ENCODE measurements at places on chromosomes 16 and 17.
A peak's percentile ranks its signal among the peaks of the same experiment; 100 is the strongest.

- DNase-seq: no peak
These were observed 7.8 kb upstream of the TEX2 start for GRCh38 chr17:64270885-64271284.

DNA sequence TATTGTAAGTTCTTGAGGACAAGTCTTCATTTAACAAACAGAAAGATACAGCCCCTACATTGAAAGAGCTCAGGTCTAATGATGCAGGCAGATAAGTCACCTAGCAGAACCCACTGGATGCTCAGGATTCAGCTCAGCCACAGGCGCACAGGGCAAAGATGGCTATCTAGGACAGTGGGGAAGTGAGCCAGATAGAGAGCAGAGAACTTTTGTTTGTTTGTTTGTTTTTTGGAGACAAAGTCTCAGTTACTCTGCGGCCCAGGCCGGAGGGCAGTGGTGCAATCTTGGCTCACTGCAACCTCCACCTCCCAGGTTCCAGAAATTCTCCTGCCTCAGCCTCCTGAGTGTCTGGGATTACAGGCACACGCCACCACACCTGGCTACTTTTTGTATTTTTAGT lies 20.4 kb downstream of the METTL2A start:
- no peak for DNase-seq

DNA sequence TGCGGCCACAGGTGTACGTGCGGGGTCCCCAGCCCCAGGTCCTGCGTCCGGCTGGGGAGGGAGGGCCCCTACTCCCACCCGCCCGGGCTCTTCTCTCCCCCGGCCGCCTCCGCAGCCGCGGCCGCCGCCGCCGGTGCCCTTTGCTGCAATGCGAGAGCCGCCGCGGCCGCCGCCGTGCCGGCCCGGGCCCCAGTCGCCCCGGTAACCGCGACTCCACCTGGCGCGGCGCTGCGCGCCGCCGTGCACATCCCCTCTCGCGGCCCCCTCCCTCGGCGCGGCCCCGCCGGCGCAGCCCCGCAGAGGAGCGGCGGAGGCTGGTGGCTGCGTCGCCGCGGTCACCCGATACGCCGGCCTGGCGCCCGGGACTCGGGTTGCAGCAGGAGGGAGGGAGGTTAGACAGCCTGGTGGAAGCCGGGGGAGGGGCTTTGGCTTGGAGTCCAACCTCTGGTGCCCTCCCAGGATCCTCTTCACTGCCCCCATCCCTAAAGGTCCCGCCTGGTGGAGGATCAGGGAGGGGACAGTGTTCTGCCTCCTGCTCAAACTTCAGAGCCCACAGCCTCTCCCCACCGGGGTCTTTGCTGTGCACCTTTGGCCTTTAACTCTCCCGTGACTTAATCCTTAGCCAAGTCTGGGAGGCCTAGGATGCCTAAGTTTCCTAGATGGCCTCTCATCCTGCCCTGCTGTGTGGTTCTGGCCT lies 32.9 kb downstream of the SRCIN1 start:
- DNase-seq: no peak

DNA sequence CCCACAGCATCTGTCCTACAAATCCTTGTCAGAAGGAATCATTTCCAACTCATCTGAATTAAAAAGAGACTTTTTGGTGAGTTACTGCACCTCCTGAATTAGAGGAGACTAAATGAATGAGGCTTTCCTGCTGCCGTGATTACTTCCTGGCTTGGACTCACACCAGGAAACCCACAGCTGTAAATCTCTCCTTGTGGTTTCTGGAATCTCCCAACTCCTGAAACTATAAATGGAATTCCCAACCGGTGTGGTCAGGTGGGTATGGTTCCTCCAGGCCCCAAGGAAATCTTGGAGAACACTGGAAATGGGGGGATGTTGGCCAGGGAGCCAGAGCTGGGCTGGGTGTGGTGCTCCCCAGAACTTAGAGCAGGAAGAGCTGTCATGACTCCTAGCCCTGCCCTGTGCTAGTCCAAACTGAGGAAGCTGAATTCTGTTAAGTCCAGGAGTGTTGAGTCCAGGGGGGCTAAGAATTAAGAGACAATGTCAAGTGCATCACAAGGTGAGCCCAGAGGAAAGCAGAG lies 216.4 kb downstream of the GSG1L start:
- no peak for DNase-seq

- DNase-seq: no peak
These were observed 32.4 kb upstream of the MMD start for GRCh38 chr17:55453839-55454557.

GRCh38 chr16:10876799-10877341 lies at the start of gene CIITA:
CIITA (plus strand) TSS chr16:10877202; CDS start chr16:10877331, 129 bp downstream.
- DNase-seq: peak; percentile 48

DNA sequence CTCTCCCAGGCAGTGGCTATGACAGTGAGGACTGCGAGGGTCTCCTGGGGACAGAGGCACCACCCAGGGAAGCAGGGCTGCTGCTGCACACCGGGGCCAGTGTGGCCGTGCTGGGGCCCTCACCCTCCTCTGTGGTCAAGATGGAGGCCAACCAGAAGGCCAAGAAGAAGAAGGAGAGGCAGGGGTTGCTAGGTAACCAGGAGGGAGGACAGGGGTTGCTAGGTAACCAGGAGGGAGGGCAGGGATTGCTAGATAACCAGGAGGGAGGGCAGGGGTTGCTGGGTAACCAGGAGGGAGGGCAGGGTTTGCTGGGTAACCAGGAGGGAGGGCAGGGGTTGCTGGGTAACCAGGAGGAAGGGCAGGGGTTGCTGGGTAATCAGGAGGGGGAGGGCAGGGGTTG lies 55.2 kb downstream of the ACTG1 start:
- no peak for DNase-seq

DNA sequence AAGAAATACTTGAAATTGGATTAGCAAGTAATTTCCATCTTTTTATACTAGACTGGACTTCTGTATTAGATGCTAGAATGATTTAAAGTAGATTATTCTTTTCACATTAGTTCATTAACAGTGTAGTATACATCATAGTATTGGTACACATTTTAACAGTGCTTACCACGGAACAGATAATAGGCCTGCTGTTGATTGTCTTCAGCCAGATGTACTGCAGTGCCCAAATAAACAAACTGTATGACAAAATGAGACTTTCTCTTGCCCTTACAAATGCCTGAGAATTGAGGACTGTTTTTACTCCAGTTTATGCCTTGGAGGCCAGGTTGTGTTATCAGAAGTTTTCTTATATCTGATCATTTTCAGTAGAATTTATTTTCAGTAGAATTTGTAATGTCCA lies 631 bp downstream of the EVI2A start:
- DNase-seq: no peak

DNA sequence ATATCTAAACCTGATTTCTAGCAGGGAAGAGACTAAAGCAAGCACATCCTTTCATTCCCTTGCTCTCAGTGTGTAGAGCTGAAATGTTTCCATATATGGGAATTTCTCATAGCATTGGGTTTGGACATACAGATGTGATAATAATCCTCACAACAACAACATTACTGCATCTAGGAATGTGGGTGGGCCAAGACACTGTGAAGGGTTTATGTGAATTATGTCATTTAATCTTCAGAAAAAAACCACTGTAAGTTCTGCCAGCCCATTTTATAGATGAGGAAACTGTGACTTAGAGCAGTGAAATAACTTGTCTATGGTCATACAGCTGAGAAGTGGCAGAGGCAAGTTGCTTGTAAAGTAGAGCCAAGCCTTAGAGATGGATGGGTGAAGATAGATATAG lies 5.2 kb downstream of the OMG start:
- DNase-seq: no peak

DNA sequence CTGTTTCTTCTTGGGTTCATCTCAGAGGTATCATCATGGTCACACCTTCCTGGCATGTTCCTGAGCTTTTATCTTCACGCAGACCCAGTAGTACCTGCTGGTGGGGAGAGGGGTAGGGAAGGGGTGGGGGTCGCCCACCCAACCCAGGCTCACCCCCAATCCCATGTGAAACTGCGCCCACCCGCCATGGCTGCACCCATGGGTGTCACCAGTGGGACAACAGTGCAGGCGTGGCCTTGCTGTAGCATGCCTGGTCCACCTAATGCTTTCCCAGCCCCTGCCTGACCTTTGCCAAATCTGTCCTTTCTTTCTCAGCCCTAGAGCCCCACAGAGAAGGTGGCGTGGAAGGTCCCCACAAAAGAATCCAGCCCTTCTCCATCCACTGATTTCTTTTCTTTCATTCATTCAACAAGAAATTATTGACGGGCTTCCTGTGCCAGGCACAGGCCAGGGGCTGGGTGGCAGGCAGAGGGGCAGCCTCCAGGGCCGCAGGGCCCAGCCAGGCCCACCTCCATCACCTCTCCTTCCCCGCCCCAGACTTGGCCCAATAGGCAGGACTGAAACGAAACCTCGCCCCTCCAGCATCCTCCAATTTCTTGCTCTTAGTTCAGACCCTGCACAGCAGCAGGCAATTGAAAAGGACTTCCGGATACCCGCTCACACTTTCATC lies 79.1 kb upstream of the TNRC6C start:
- DNase-seq: no peak

- DNase-seq: no peak
These were observed 134.9 kb upstream of the CDH5 start for GRCh38 chr16:66231452-66232160.

- no peak for DNase-seq
These were observed 13.7 kb upstream of the COL1A1 start for GRCh38 chr17:50214976-50215760.

DNA sequence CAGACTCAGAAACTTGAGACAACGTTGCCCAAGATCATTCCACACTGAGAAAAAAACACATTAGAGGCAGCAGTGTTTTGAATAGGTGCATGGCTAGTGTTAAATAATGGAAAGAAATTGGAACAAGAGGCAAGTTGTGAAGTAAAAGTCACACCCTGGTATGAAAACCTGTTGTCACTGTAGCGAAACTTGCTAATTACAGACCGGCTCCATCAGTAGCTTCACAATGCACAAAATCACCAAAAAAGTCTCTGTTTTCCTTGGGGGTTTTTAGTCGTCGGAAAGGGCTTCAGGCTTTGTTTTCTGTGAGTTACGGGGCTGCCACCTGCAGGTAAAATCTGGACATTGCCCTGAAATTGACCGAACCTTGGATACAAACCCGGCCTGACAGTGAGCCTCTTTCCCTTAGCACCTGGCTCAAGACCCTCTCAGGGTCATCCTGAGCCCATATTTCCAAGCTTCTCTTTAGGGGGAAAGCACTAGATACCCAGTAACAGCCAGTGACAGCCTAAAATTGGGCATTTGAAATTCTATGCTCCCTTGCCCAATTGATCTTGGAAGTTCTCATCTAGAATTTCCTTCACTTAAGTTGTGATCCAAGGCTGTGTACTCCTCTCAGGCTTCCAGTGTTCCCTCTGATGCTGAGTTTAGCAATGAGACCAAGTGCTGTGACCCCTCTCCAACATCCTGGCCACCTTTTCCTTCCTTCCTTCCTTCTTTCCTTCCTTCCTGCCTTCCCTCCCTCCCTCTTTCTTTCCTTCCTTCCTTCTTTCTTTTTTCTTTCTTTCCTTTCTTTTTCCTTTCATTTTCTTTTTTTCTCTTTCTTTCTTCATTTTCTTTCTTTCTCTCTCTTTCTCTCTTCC lies 7.2 kb upstream of the GRB2 start:
- peak; percentile 62 for DNase-seq

GRCh38 chr16:12253731-12254130 lies 277.2 kb downstream of the SNX29 start:
- DNase-seq: no peak

DNA sequence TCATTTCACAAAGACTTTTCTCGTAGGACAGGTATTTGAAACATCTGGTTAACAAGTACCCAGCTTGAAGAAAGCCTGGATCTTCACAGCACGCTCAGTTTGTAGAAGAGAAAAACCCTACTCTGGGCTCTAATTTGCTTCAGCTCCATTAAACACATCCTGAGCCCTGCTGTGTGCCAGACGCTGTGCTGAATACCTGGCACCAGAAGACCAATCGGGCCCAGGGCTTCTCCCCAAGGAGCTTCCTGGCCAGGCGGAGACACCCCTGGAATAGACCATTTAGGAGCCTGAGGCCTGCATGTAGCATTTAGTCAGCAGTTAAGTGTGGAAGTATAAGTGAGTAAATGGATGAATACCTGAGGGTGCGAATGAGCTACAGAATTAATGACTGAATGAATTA lies 8.9 kb upstream of the ABAT start:
- no peak for DNase-seq

DNA sequence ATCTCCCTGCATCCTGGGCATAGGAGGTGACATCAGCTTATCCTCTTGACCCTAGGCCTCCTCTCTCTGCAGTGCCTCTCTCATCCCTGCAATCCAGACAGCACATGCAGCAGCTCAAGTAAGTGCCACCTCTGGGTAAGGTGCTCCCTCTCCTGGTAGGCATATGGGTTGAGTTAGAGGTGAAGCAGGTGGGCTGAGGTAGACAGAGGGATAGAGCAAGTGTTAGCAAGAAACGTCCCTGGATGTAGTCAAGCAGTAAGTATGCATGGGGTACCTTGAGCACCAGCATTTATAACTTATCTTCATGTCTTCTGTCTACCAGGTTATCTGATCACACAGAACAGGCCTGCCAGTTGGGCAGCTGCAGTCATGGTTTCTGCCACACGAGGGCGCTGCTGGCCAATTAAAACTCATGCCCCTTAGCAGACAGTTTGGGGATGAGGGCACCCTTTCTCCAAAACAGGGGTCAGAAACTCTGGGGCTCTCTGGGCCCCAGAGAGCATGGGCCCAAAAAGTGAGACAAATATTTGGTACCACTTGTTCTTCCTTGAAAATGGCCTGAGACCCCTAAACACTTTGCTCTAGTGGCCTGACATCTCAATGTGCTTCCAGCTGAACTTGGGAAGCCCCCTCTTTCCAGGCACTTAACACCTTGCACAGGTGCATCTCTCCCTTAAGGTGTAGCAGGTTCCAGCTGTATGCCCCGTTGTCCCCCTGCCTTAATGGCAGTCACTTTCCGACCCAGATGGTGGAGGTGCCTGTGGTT lies 59.8 kb downstream of the NEUROD2 start:
- peak; percentile 66 for DNase-seq

DNA sequence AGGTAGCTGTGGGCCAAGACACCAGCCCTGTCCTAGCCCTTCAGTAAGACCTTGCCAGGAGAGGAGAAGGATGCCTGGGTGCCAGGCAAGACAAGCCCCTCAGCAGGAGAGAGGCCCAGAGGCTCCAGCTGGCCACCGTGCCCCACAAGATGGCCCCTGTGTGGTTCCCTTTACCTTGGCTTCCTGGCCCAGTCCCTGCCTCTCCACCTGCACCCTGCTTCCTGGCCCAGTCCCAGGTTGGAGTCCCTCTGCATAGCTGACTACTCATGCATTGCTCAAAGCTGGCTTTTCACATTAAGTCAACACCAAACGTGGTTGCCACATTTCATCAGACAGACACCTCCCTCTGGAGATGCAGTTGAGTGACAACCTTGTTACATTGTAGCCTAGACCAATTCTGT lies 4.0 kb downstream of the SYNGR3 start:
- DNase-seq: no peak

- no peak for DNase-seq
These were observed 47.3 kb upstream of the PMFBP1 start for GRCh38 chr16:72219282-72219681.

DNA sequence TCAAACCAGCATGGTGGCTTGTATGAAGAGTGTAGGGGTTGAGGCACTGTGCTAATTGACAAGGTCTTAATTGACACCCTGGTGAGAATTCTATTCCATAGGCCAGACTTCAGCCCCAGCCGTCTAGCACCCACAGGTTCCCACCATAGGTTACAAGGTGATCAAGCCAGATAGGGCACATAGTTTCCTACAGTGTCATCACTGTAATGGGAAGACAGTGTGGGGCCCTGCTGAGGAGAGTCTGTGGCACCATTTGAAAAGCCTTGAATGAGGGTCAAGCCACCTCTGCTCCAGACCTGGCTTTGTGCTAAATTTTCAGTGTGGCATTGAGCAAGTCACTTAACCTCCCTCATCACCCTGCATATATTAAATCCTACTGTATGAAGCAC lies 36.2 kb downstream of the YPEL2 start:
- no peak for DNase-seq

GRCh38 chr16:86077243-86077940 lies 178.4 kb downstream of the IRF8 start:
- no peak for DNase-seq
